ENCODE measurements at places on chromosomes 7 and 10.

GRCh38 chr10:120572307-120572706 is 115.3 kb downstream of the PLPP4 start:
- DNase-seq: no peak

DNA sequence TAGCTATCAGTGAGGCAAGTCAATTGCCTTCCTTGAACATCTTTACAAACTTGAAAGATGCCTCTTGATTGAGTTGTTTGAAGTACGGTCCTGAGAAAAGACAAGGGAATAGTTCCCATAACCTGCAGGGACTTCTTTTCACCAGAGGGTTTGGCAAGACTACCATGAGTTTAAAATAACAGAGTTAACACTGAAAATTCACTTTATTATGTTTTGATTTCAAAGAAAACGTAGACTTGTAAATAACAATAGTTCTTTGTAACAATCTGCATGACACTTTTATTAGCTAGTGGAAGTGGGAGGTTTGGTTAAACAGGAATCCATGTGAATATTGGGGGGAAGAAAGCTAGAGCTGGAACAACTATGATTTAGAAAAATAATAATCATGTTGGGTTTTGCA is 49.5 kb downstream of the WNT2 start:
- no peak for DNase-seq

DNA sequence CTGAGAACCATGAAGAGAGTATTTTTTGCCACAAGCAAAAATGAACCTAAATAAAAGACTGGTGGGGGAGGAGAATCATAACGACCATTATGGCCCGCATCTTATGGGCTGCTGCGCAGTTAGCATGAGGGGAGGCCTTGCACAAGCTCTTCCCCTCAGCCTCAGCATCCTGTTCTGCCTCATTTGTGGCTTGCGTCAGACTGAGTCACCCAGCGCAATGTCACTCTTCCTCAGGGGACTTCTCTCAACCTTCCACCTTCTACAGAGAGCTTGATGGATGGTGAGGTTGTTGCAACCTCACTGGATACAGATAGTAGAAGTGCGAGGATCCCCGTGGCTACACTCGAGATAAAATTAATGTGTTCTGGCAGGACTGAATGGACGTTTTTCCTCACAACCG is 16.8 kb upstream of the GPR15LG start:
- peak; percentile 45 for DNase-seq

GRCh38 chr7:74455291-74455804 is 1.6 kb downstream of the GTF2IRD1 start:
- DNase-seq: no peak

DNA sequence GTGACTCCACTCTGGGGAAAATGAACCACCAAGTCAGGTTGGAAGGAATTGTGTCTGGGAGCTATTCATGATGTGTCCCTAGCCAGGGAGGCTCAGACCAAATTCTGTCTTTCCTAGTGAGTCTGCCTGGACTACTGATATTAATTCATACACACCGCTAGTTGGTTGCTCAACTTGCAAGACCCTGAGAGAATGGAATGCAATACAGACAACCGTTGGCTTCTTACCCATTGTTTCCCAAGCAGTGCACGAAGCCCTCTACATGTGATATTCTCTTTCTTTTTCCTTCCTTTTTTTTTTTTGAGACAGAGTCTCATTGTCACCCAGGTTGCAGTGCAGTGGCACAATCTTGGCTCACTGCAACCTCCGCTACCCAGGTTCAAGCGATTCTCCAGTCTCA is 19.4 kb upstream of the SRGN start:
- DNase-seq: no peak

GRCh38 chr10:6095810-6096570 is 7.2 kb downstream of the RBM17 start:
- DNase-seq: no peak

DNA sequence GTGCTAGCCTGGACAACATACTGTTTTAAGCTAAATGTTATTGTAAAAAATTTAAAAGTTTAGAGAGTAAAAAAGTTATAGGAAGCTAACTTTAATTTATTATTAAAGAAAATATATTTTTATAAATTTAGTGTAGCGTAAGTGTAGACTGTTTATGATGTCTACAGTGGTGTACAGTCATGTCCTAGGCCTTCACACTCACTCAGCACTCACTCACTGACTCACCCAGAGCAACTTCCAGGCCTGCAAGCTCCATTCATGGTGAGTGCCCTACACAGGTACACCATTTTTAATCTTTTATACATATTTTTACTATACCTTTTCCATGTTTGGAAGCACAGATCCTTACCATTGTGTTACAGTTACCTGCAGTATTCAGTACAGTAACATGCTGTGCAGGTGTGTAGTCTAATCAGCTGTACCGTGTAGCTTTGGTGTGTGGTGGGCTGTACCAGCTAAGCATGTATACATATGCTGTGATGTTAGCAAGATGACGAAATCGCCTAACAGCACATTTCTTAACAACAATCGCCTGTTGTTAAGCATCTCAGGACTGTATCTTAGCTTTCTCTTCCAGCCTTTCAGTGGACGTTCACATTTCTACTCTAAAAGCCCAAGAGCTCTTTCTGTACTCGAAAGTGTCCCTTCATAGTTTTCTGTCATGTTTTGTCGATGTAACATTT is 12.5 kb downstream of the RNF32 start:
- no peak for DNase-seq

DNA sequence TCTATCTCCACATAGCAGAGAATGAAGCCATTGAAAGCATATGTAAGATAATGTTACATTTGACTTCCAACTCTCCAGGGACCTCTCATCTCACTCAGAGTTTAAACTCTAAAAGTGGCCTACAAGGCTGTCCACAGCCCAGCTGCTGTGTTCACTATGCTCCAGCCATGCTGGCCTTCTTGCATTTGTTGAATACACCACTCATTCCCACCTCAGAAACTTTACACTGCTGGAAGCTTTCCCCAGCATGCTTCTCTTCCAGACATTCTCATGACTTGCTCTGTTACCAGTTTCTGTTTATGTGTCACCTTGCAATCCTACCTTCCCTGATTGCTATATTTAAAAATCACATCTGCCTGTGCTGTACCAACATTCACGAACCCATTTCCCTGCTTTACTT is 167.2 kb downstream of the WNT2 start:
- DNase-seq: no peak

DNA sequence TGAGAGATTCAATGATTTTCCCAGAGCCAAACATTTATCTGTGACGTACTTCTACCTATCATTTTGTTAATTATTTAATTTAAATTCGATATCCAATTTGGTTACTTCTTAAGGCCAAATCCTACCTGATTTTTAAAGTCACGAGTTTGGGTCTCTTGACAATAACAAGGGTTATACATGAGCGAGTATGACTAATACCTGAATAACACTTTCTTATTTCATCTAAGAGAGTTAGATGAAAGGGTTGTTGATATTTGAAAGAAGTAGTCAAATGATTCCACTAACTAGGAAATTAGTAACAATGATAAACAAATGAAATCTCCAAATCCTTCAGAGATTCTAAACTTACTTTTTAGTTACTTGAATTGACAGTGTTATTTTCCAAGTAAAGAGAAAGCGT is 1086.9 kb downstream of the XPNPEP1 start:
- no peak for DNase-seq

DNA sequence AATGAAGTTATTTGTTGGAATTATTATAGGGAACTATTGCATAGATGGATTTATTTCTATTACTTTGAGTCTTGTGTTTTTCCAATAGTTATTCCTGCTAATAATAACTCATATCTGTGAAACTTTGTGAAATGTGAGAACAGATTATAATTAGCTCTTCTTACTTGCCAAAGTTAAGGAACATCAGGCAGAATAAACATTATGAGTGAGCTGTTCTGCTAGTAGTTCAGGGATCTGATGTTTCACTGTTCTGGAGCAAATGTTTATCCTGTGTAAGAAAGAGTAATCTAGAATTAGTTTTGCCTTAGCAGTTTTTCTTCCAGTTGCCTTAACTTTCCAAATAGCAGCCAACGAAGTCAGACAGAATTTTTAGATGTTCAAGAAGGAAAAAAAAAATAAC is 245.2 kb upstream of the PLXDC2 start:
- DNase-seq: no peak
